NCI-H2081 treated with DMSO at 0.1 percent for 48 hours (cell line): ENCODE measurements at places on chromosomes 12 and 14.
A peak's percentile ranks its signal among the peaks of the same experiment; 100 is the strongest.

DNA sequence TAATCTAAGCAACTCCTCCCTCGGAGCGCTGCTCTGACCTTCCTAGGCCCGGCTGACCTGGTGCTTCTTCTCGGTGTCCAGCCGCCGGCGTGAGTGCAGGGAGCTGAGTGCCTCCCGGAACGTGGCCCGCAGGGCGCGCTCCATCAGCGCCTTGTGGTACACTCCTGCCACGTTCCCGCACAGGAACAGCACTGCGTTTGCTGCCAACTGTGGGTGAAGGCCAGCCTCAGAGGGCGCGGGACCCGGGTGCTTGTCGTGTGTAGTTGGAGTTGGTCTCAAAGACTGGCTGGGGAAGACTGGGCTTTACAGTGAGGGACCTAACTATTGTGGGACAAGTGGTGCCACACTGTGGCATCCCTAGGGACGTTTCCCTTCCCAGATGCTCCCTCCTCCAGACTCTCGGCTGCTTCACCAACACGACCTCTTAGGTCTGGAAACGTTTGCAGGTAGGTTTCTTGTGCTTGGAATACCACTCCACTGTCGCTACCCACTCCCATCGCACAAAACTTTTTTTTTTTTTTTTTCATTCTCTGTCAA, 3.1 kb downstream of the ADCY4 start:
- DNase-seq = no peak

- DNase-seq = no peak
These were observed 75.9 kb upstream of the ZDHHC17 start for GRCh38 chr12:76687981-76688380.

GRCh38 chr12:69566603-69567002, 18.7 kb upstream of the CCT2 start:
- DNase-seq = no peak

- DNase-seq = no peak
These were observed 71.3 kb downstream of the PHLDA1 start for GRCh38 chr12:75960086-75960910.

GRCh38 chr12:22967171-22967570, 342.2 kb downstream of the ETNK1 start:
- no peak for DNase-seq

DNA sequence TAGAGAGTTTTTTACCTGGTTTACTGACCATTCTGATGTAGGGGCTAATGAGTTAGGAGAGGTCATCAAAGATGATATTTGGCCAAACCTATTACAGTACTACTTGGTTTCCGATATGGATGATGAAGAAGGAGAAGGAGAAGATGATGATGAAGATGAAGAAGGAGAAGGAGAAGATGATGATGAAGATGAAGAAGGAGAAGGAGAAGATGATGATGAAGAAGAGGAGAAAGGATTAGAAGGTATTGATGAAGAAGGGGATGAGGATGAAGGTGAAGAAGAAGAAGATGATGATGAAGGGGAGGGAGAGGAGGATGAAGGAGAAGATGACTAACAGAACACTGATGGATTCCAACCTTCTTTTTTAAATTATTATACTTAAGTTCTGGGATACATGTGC, 196.6 kb downstream of the TMX1 start:
- DNase-seq = no peak

DNA sequence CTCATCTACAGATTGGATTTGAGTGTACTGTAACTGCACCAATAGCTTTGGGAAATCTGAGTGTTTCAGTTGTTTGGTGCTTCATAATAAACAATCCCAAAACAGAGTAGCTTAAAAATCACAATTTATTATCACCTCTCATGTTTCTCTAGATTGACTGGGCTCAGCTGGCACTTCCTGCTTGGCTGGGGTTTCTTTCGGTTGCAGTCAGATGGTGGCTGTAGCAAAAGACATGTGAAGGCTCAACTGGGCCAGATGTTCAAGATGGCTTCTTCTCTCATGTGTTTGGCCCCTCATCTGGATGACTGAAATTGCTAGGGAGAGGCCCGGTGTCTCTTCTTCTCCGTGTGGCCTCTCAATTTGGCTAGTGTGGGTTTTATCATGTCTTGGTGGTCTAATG, 12.1 kb upstream of the BMP4 start:
- DNase-seq = no peak

GRCh38 chr14:61461808-61462275, 140.5 kb downstream of the PRKCH start:
- DNase-seq = peak; percentile 32

DNA sequence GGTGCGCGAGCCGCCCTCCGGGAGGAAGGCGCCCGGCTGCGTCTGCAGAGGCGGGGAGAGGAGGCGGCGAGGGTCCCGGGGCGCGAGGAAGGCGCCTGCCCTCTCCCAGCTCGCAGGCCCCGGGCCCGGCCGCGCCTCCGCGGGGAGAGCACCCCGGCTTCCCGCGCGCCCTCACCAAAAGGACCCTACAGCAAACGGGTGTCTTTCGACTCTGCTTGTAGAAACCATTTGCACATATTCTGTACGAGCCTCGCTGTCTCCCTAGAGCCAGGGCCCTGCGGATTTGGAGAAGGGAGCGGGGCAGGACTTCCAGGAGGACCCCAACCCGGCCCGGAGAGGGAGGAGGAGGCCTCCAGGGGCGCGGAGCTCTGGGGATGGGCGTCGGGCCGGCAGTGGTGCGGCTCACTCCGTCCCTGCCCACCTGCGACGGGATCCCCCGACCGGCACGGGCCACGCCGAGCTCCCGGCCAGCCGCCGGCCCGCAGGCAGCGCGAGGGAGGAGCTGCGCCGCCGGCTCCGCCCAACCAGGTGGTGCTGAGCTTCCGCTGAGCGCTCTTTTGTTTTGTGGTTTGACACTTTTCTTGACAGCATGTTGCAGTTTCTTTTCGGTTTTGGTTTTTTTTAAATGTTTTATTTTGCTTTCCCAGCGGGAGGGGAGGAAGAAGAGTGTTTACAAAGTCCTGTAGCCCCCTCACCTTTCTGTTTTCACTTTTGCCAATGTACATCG, 103.3 kb upstream of the FKBP4 start:
- no peak for DNase-seq

DNA sequence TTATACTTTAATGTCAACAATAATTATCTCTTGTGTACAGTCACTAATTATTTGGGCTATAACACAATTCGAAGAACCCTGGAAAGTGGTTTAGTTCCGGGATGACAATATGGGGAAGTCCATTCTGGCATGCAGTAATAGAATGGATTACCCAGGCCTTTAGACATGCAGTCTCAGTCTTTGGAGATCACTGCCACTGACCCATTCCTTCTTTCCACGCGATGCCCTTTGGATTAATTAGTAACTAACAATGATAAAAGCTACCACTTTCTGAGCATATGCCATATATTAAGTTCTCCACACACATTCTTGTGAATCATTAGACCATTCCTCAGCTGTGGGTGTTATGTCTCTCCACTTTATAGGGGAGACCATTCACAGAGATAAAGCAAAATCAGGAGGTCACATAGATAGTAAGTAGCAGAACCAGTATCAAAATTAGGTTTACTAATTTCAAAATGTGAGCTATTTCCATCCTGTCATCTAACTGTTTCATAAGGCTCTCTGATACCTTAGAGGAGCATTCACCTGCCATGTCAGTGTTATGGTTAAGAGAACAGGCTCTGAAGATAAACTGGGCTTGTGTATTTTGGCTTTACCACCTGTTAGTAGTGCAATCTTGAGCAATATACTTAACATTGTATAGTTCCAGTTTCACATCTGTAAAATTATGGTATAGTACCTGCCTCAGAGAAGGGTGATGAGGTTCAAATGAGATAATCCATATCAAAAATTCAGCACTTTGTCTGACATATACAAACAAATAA, 27.2 kb upstream of the KCNJ8 start:
- no peak for DNase-seq

DNA sequence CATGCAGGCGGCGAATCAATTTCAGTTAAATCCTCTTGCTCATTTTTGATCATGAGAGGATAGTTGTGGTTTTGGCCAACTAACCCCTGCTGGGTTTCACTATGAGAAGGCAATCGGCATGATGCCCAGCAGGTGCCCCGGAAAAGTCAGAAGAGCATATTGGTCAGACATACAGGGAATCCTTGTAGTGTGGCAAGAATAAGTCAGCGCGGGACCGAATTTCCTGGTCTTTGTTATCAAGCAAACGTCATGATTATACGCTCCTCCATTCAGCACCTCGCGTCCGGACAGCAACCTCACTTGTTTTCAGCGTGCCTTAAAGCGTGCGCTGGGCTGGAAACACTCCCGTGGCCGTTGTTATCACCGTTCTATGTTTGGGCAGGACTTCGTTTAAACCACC, 1.8 kb downstream of the TBC1D30 start:
- peak; percentile 46 for DNase-seq

DNA sequence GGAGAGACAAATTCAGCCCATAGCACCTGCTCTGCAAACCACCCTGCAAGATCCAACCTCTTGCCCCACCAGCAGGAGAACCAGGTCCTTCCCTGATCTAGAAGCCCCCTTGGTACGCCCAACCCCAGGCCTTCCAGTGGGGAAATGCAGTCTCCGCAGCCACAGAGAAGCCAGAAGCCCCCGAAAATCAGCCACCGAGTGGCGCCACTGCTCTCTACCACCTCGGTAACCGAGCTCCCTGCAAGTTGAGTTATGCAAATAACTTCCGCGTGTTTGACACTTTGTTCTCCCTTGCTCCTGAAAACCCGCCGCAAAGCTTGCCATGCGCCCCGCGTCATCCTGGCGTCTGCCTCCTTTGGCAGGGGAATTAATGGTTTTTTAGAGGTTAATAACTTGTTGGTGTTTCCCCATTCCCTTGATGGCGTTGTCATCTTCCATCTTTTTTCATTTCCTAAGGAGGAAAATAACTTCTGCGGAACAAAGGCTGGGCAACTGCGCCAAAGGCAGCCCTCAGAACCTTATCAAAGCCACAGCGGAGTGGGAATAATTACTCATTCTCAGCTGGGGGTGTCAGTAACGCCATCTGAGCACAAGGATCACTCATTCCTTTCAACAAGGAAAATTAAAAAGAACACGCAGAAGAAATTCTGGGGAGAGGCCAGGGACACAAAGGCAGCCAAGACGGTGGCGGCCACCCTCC, 60.4 kb downstream of the FZD10 start:
- no peak for DNase-seq

GRCh38 chr14:65961004-65961403, 525.2 kb upstream of the CCDC196 start:
- peak; percentile 6 for DNase-seq

DNA sequence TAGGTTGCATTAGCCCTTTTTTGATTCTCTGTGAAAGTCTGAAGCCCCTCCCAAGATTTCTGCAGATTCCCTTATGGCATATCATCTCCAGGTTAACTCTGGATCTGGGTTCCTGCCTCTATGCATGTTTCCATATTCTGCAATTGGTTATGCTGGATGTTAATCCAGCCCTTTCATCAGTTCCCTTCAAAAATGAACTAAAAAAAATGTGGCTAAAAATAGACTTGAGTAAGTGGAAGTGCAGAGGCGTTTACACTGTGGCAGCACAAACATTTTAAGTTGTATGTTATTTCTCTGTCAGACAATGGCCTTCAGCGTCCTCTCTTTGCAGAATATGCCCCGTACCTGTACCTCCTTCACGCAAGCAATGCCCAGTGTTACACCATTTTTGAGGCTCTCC, 11.4 kb downstream of the MGST1 start:
- no peak for DNase-seq

DNA sequence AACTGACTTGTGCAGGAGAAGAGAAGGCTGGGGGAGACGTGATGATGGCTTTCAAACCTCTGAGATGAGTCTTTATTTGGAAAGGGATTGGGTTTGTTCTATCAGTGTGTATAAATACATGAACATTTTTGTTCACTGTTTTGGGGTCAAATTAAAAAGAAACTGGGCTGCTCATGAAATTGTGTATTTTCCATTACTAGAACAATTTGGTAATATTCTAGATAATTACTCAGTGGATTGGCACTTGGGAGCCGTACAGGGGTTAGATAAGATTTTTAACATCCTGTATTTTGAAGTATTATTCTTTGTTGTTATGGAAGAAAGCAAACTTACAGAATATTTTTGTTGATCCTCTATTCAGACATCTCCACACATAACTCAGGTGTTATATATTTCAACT, 340.6 kb downstream of the PRKD1 start:
- DNase-seq = no peak

- DNase-seq = no peak
These were observed 27.7 kb downstream of the PKP2 start for GRCh38 chr12:32868885-32869284.

DNA sequence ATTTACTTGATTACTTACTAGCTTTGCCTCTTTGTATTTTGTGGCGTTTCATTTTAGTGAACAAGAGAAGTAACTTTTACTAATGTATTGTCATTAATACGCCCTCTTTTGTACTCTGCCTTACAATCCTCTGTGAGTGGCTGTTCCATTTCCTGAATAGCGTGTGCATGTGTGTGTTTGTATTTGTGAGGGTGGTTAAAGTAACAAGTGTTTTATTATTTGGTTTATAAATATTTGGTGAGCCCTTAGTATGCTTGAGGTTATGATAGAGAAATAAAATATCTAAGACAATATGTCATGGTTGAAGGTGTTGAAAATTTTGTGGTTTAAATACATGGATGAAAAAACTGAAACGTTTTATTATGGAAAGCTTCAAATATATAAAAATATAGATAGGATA, 71.7 kb upstream of the REP15 start:
- DNase-seq = no peak

DNA sequence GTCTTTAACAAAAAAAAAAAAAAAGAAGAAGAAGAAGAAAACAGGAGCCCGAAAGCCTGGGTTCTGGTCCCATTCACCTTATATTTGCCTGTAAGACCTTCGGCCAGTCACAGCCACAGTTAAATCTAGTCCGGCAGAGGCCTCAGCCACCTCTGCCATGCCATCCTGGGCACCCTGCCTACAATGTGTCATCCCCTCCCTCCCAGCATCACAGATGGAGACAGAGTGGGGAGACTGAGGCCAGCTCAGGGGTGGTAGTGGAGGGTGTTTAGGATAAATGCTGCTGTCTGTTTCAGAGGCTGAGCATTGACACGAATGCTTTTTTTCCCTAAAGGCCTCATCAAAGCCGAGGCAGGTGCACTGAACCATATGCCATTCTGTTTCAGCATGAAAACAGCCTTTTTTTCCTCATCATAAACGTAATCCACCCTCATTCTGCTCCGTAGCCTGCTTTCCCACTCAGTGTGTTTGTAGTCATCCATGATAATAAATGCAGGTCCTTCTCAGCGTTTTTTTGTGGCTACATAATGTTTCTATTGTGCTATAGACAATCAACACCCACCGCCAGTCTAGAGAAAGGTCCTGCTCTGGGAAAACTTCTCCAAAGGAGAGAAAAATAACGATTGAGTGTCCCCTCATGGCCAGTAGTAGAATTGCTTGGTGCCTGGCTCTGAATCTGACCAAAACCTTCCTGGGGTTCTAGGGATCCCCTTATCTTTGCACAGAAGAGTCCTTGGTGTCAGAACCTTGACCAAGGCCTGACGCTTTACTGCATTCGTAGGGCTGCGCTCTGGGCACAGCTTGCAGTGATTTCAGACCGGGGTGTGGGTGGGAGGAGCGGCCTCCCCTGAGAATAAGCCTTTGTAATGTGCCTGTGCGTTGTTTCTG, 41.1 kb upstream of the TSPAN9 start:
- no peak for DNase-seq

- no peak for DNase-seq
These were observed 62.4 kb downstream of the PPM1A start for GRCh38 chr14:60311417-60311816.
